ENCODE measurements at places on chromosomes 2 and 18.
A peak's percentile ranks its signal among the peaks of the same experiment; 100 is the strongest.

GRCh38 chr2:74865770-74866674, 32.1 kb downstream of the HK2 start:
- DNase-seq: no peak
- H3K4me1 ChIP-seq: peaks cover 71% of the 10 kb centered on the region
- no peaks in the 10 kb centered on the region for H3K27me3 ChIP-seq
- H3K4me3 ChIP-seq: no peak overlapping the region
- no peaks in the 10 kb centered on the region for H3K36me3 ChIP-seq

GRCh38 chr2:205017912-205018311, 472.6 kb downstream of the PARD3B start:
- no peaks in the 10 kb centered on the region for H3K27me3 ChIP-seq
- H3K4me1 ChIP-seq: no peaks in the 10 kb centered on the region
- no peak for DNase-seq
- H3K4me3 ChIP-seq: no peak overlapping the region

DNA sequence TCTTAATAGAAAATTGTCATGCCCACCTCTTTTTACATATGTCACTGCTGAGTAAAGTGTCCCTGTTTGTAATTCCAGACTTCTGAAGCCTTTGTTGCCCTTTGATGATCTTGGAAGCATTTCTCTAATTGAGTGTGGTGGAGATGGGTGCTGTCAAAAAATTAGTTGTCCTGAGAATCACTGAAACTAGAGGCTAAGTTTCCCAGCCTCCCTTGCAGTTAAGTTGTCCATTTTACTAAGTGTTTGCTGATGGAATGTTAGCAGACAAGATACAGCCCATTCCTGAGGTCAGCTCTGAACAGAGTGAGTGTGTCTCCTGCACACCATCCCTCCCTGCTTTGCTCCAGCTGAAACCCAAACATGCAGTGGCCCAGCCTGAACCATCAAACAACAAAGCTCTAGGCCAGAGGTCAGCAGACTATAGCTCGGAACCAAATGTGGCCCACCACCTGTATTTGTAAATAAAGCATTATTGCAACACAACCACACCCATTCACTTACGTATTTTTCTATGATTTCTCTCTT, 28.1 kb upstream of the TMEM177 start:
- H3K27ac ChIP-seq: no peak overlapping the region
- H3K4me1 ChIP-seq: no peaks in the 10 kb centered on the region
- no peak overlapping the region for H3K4me3 ChIP-seq
- no peaks in the 10 kb centered on the region for H3K36me3 ChIP-seq
- H3K27me3 ChIP-seq: no peaks in the 10 kb centered on the region
- DNase-seq: no peak

GRCh38 chr2:166179201-166179600, 51.4 kb upstream of the SCN1A start:
- no peak for DNase-seq
- no peak overlapping the region for H3K4me3 ChIP-seq
- no peak overlapping the region for H3K27ac ChIP-seq
- H3K4me1 ChIP-seq: no peaks in the 10 kb centered on the region
- H3K27me3 ChIP-seq: no peaks in the 10 kb centered on the region

DNA sequence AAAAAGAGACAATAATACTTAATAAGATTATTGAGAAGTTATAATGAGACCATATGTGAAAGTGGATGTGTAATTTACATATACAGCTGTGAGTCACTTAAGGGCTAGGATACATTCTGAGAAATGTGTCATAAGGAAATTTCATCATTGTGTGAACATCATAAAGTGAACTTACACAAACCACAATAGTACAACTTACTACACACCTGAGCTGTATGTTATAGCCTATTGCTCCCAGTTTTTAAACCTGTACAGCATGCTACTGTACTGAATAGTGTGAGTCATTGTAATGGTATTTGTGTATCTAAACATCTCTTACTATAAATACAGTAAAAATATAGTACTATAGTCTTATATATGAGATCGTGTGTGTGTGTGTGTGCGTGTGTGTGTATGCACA, 1420.3 kb upstream of the PIK3C3 start:
- DNase-seq: no peak
- no peaks in the 10 kb centered on the region for H3K36me3 ChIP-seq
- H3K27me3 ChIP-seq: no peaks in the 10 kb centered on the region
- no peak overlapping the region for H3K4me3 ChIP-seq

DNA sequence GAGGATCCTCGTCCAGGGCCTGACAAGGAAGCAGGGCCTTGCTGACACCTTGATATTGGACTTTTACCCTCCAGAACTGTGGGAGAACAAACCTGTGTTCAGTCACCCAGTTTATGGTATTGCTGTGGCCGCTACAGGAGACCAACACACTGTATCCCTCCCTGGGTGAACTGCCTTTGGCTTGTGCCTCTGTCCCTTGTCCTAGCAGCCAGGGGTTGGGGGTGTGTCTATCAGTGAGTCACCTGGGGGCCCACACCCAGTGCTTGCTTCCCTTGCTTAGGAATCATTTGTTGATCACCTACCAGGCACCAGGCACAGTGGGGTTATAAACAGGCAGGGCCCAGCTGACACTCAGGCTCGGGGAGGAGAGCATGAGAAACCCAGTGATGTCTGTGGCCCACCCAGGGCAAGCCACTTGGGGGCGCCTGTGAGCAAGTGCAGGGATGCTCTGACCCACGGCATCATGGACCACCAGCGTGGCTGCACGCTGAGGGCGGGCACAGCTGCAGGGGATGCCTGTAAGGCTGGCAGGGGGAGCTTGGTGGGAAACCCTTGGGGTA, 17.1 kb downstream of the TMEM185B start:
- H3K36me3 ChIP-seq: no peaks in the 10 kb centered on the region
- H3K4me1 ChIP-seq: peaks cover 12% of the 10 kb centered on the region
- no peak for DNase-seq
- H3K4me3 ChIP-seq: no peak overlapping the region
- H3K27me3 ChIP-seq: no peaks in the 10 kb centered on the region

DNA sequence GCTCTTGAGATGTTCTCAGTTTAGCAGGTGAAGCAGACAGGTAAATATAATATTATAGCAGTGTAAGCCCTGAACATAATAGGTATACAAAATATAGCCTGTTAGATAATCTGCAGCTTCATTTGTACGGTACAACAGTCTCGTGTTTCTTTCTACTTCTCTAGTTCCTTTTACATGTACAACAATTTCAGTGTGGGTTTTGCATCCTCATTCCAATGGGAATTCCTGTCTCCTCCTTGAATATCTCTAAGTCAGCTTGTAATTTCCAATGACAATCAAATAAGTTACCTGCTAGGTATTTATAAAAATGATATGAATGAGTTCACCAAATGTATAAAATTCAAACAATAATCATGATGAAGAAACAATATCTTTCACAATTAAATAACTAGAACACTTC, 330.0 kb upstream of the RND3 start:
- H3K27me3 ChIP-seq: no peaks in the 10 kb centered on the region
- DNase-seq: no peak
- no peaks in the 10 kb centered on the region for H3K36me3 ChIP-seq
- no peaks in the 10 kb centered on the region for H3K4me1 ChIP-seq

DNA sequence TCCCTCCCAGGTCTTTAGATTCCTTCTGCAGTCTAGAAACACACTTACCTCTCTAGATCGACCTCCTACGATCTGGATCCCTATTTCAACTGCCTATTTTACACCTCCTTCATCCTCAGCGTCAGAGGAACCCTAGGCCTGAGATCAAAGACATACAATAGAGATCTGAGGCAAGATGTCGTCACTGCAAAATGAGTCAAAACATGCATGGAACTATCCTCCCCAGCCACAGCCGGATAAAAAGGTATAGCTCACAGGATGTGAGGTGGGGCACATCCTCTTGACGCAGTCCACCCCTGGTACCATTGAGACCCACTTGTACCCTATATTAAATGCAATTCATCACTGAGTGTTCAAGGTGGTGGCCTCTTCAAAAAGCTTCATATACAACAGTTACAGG, 63.7 kb upstream of the DNAJC10 start:
- no peak overlapping the region for H3K27ac ChIP-seq
- no peaks in the 10 kb centered on the region for H3K36me3 ChIP-seq
- DNase-seq: no peak
- no peaks in the 10 kb centered on the region for H3K4me1 ChIP-seq
- no peaks in the 10 kb centered on the region for H3K27me3 ChIP-seq

- H3K27me3 ChIP-seq: no peaks in the 10 kb centered on the region
- no peak overlapping the region for H3K4me3 ChIP-seq
- no peaks in the 10 kb centered on the region for H3K4me1 ChIP-seq
- no peak overlapping the region for H3K27ac ChIP-seq
- no peak for DNase-seq
Observed at GRCh38 chr2:221064880-221065279, 507.2 kb downstream of the EPHA4 start.

DNA sequence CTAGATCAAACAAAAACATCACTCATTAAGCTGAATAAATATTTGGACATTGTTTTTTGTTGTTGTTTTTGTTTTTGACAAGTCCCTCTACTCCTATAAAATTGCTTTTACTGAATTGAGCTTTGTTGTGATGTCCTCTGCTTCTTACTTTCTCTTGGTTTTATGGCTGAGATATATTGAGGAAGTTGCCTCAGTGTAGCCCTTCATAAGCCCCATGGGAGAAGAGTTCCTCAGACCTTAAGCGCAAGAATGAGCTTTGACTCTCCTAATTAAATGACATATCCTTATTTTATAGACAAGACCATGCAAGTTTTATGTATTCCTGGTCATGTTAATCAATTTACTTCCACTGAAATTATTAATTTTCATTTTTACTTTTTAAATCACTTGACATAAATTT, 54.9 kb downstream of the CERKL start:
- no peak overlapping the region for H3K4me3 ChIP-seq
- no peaks in the 10 kb centered on the region for H3K4me1 ChIP-seq
- no peaks in the 10 kb centered on the region for H3K27me3 ChIP-seq
- no peak overlapping the region for H3K27ac ChIP-seq
- DNase-seq: no peak

GRCh38 chr18:67597759-67598158, 81.2 kb upstream of the DSEL start:
- H3K27ac ChIP-seq: no peak overlapping the region
- no peak overlapping the region for H3K4me3 ChIP-seq
- no peaks in the 10 kb centered on the region for H3K27me3 ChIP-seq
- H3K4me1 ChIP-seq: no peaks in the 10 kb centered on the region
- no peak for DNase-seq
- no peaks in the 10 kb centered on the region for H3K36me3 ChIP-seq

DNA sequence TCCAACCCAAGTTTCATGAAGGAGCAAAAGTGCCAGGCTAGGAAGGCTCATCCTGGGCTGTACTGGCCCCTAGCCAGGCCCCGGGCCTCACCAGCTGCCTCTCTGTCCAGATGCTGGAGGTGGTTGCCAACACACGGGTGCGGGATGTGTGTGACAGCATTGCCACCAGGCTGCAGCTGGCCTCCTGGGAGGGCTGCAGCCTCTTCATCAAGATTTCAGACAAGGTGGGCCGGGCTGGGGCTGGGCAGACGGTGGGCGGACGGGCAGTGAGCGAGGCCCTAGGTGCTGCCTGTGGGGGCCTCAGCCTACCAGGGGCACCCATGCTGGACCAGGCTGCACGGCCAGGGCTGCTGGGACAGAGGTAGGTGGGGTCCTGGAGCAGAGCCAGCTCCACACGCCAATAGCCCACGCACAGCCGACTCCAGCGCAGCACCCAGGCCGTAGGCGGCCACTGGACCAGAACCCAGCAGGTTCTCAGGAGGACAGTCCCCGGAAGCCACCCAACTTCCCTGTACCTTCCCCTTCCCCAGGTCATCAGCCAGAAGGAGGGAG, 11.8 kb upstream of the GPR17 start:
- H3K4me3 ChIP-seq: no peak overlapping the region
- DNase-seq: no peak
- H3K36me3 ChIP-seq: no peaks in the 10 kb centered on the region
- H3K27me3 ChIP-seq: no peaks in the 10 kb centered on the region
- peak overlapping the region; percentile 24 for H3K27ac ChIP-seq
- H3K4me1 ChIP-seq: peaks cover 75% of the 10 kb centered on the region

DNA sequence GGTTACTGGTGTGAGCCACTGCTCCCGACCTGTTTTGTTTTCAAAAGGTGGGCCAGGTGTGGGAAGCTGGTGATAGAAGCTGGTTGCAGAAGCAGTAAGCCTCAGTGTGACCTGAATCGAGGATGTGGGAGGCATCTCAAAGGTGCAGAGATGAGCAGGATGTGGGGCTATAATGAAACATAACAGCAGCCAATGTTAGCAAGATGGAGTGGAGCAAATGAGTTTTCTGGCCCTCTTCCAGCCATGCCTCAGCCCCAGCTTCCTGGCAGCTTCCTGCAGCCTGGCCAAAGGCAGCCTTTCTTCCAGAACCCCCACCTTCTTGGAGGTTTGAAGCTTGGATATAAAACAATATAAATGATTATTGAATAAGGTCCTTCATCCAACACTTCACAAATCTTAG, 184.8 kb downstream of the NCK2 start:
- no peak overlapping the region for H3K27ac ChIP-seq
- no peak overlapping the region for H3K4me3 ChIP-seq
- no peaks in the 10 kb centered on the region for H3K27me3 ChIP-seq

DNA sequence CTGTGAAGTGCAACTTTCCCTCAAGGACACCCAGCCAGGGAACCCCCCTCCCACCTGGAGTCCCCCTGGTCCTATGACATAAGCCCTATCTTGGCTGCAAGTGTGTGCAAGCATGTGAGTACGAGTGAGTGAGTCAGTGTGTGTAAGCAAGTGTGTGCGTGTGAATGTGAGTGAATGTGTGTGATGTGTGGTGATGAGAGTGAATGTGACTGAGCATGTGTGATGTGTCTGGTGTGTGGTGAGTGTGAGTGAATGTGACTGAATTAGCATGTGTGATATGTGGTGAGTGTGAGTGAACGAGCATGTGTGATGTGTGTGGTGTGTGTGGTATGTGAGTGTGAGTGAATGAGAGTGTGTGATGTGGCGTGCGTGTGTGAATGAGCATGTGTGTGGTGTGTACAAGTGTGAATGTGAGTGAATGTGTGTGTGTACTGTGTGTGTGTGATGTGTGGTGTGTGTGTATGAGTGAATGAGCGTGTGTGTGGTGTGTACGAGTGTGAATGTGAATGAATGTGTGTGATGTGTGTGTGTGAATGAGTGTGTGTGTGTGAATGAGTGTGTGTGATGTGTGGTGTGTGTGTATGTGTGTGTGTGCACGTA, 68.8 kb upstream of the SMAD7 start:
- H3K4me3 ChIP-seq: no peak overlapping the region
- DNase-seq: no peak
- H3K27ac ChIP-seq: no peak overlapping the region
- H3K36me3 ChIP-seq: no peaks in the 10 kb centered on the region
- no peaks in the 10 kb centered on the region for H3K4me1 ChIP-seq
